ENCODE measurements at places on chromosomes 7 and 10.

GRCh38 chr10:10332786-10333185, 684.9 kb upstream of the CELF2 start:
- DNase-seq: no peak

GRCh38 chr10:114492351-114493037, 88.2 kb upstream of the AFAP1L2 start:
- peak; percentile 81 for DNase-seq

DNA sequence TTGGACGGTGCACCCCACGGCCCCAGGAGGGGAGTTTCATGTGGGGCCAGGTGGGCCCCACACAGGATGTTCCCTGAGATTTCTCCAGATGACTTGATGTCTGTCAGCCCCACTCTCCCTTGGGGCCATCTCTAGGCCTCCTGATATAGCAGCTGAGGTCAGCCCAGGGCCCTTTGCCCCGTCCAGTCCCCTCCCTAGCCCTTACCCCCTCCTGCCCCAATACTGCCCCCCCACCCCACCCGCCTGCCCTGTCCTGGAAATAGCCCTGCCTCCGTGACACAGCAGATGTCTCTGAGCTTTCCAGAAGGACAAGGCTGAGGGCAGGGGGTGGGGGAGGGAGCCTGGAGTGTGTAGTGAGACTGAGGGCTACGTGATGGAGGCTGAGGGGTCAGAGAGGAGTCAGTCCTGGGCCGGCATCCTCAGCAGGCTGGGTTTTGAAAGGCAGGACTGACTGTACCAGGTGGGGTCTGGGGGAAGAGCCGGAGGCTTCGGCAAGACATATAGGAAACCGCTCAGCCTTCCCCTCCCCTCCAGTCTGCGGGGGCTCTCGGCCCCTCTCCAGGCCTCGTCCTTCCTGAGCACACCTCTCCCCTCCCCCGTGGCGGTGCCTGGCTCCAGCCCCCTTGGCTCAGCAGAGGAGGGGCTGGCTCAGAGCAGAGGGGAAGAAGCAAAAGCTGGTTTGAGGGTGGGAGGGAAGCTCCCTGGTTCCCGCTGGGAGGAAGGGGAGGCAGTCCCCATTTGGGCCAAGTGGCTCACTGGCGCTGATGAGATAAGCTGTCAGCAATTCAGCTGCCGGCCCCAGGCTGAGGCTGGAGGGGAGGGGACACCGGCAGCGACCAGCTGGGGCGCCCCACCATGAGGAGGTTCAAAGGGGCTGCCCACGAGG, 2.0 kb downstream of the FLNC start:
- DNase-seq: no peak

DNA sequence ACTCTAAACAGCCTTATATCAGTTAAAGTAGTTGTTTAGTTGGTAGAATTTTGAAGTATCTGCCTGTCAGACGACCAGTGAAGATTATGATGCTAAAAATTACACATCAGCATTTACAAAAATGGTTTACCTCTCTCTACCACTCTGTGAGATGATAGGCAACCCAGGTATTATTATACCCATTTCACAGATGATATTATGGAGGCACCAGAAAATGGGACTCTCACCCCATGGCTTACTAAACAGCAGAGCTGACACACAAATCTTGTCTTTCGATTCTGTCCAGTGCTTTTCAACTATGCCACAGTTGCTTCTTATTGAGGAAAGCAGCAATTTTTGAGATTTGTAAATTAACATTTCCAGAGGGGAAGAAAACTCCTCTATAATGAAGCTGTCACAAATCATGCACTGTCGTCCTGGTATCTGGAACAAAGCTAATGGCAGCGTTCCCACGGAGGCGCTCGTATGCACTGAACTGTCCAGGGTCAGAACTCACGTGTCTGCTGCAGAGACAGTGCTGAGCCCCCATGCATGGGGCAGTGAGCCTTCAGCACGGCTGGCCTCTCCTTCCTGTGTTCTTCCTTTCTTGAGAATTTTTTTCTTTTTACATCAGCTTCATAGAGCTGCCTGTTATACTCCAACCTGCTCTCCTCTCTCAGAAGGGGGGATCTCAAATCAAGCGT, 381.1 kb downstream of the SDK1 start:
- DNase-seq: no peak

DNA sequence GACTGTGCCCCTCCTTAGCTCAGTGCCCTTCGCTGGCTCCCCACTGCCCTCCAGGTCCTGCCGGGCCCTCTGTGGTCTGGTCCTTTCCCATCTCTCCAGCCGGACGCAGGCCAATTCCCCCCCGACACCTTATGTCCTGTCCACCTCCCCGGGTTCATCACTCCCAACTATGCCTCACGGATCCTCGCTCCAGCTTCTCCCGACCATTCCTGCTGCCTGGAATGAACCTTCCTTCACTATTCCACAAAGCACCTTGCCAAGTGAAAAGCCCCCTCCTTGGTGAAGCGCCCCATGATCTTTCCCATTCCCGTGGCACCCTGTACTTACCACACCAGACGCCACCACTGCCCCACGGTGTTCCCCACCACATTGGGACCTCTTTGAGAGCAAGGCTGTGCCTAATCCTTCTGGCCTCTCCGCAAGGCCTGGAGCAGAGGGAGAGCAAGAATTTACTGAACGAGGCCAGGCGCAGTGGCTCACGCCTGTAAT, 47.2 kb downstream of the TMEM270 start:
- no peak for DNase-seq

DNA sequence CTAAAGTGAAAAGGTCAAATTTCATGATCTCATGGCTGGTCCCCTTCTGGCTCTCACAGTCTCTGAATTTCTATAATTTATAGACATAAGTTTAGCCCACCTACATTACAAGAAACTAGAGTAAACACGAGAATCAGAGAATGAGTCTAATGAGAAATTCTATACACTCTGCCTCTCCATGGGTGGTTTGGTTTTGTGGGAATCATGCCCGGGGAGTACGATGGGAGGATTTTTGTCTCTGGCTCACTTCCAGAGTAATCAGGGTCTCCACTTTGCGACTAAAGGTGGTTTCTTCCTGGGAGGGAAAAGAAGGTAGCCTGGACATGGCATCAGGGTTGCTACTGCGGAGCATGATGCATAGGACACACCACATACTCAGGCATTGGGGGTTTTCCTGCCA, 69.7 kb downstream of the MRC1 start:
- DNase-seq: no peak

DNA sequence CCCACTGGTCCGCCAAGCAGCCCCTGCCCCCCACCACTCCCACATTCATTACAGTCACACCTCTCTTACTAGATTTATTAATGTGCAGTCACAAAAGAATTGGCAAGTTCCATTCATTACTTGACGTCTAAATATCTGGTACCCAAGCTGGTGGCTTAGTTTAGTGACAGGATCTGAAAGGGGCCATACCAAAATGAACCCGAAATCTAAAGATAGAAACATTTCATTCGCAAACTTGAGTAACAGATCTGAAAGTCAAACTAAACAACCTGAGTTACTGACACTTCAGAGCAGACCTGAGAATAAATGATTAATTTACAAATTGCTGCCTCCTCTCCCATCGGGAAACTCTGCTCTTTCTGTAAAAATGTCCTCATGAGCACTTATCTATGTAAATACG, 53.4 kb downstream of the TNS3 start:
- no peak for DNase-seq

- DNase-seq: peak; percentile 19
Measured at GRCh38 chr7:5629941-5630340, 151.5 kb downstream of the RNF216 start.

- no peak for DNase-seq
Measured at GRCh38 chr7:34759477-34760125, 101.6 kb downstream of the NPSR1 start.

DNA sequence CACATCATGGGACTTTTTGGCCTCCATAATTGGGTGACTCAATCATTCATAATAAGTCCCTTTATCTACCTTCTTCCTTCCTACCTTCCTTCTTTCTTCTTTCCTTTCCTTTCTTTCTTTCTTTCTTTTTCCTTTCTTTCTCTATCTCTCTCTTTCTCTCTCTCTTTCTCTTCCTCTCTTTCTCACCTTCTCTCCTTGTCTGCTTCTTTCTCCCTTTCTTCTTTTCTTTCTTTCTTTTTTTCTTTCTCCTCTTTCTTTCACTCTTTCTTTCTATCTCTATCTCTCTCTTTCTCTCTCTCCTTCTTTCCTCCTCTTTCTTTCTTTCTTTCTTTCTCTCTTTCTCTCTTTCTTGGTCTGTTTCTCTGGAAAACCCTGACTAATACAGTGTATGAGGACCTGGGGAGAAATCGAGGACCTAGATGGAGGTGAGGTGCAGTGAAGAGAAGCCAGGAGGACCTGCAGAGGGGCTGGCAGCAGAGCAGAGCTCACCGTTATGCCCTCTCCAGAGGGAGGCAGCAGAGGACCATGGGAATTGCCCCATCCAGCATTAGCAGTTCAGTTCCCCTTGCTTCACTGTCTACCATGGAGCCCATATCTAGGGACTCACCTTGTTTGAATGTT, 52.7 kb upstream of the BTRC start:
- no peak for DNase-seq

GRCh38 chr10:11401264-11402235, 209.9 kb downstream of the USP6NL start:
- no peak for DNase-seq

DNA sequence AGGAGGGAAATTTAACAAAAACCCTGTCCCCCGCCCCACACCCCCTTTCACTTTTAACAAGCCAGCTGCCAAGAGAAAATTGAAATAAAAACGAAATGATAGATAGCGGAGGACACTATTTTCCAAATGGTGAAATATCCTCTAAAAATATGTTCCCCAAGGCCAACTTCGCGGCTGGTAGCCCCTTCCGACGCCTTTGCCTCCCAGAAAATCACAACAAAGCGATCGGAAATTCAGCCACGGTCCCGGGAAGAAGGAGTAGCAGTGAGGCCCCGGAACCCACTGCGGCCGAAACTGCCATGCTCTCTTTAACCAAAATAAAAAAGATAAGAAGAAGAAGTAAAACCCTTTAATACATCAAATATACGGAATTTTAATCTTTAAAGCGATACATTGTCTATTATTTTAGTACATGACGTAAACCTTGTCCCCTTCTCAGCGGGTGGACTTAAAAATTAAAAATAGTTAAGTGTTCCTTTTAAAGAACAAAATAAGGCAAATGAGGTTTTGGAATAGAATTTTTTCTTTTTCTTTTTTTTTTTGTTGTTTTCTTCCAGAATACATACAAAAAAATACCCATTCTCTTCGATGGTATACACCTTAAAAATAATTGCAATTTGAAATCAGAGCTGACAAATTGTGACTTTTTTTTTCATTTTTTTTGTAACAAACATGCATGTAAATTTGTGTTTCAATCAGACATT, 3.9 kb downstream of the ZNF503 start:
- DNase-seq: no peak

- no peak for DNase-seq
Measured at GRCh38 chr7:37666026-37666799, 17.4 kb upstream of the GPR141 start.

DNA sequence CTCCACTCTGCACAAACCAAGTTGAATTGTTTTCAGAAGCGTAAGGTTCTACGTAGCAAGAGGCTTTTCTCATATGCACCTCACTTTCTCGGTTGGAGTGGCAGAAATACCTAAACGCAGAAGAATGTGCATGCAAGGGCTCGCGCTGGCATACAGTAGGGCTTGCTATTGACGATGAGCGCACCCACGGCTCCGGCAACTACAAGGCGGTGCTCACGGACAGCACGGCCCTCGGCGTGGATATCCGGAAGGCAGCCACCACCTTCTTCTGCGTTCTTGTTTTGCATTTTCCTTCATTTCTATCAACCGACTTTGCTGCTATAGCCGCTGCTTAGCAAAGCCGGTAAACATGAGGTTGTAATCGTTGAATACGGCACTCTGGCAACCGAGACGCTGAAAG, 51.1 kb upstream of the UBE3C start:
- DNase-seq: no peak

DNA sequence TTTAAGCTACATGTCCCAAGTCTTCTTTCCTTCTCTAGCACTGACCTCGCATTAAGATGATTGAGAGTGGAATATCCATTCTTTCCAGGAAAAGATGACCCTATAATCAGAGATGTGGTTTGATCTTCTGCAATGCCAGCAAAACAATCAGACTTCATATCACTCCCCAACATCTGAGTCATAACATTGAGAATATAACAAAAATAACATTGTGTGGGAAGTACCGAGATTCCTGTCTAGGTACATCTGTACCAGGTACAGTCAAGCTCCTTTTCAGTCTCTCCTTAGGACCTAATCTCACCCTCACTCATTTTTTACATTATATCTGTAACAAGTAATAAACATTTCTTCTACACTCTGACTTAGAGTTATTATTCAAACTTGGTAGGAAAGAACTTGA, 201.6 kb downstream of the LRRTM3 start:
- no peak for DNase-seq

- DNase-seq: no peak
Measured at GRCh38 chr10:61890881-61891409, 10.6 kb upstream of the ARID5B start.

- no peak for DNase-seq
Measured at GRCh38 chr7:44561962-44562621, 11.6 kb downstream of the DDX56 start.

GRCh38 chr10:107583974-107584373, 419.5 kb upstream of the SORCS1 start:
- no peak for DNase-seq

GRCh38 chr10:1255118-1255517, 198.9 kb downstream of the WDR37 start:
- no peak for DNase-seq

DNA sequence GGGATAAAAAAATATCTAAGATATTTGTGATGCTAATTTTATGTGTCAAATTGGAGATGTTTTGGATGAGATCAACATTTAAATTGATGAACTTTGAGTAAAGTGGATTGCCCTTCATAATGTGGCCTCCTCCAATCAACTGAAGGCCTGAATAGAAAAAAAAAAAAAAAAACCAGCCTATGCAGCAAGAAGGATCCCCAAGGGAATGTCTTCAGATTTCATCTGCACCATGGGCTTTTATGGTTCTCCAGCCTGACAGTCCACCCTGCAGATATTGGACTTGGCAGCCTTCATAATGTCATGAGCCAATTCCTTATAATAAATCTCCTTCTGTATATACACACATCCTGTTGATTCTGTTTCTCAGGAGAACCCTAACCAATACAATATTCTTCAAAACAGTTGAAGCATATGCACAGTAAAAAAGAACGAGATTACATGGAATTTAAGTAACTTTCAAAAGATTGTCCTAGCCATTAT, 316.9 kb upstream of the PLXDC2 start:
- no peak for DNase-seq

DNA sequence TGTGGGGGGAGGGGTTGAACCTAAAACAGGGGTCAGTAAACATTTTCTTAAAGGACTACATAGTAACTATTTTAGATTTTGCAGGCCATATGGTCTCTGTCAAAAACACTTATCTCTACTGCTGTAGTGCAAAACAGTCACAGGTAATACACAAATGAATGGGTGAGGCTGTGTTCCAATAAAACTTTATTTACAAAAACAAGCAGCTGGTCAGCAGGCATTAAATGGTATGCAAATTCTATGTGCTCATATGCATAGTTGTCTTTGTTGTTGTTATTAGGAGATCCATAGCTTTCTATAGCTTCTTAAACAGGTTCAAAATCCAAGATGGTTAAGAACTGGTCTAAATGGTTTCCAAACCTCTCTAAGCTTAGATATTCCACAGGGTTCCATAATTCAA, 302.6 kb downstream of the RNLS start:
- no peak for DNase-seq
